Activated naive CD4-positive, alpha-beta T cell (primary cell): ENCODE measurements at places on chromosomes 11 and 22.

- no peak for DNase-seq
Observed at GRCh38 chr11:20119315-20119714, 41.0 kb downstream of the DBX1 start.

DNA sequence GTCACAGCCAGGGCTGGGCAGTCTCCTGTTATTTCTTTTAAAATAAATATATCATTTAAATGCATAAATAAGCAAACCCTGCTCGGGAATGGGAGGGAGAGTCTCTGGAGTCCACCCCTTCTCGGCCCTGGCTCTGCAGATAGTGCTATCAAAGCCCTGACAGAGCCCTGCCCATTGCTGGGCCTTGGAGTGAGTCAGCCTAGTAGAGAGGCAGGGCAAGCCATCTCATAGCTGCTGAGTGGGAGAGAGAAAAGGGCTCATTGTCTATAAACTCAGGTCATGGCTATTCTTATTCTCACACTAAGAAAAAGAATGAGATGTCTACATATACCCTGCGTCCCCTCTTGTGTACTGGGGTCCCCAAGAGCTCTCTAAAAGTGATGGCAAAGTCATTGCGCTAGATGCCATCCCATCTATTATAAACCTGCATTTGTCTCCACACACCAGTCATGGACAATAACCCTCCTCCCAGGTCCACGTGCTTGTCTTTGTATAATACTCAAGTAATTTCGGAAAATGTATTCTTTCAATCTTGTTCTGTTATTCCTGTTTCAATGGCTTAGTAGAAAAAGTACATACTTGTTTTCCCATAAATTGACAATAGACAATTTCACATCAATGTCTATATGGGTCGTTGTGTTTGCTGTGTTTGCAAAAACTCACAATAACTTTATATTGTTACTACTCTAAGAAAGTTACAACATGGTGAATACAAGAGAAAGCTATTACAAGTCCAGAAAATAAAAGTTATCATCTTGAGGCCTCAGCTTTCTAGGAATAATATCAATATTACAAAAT is 13.4 kb downstream of the OR51B4 start:
- no peak for DNase-seq

- DNase-seq = no peak
Observed at GRCh38 chr11:2950825-2951224, 21.6 kb upstream of the PHLDA2 start.

DNA sequence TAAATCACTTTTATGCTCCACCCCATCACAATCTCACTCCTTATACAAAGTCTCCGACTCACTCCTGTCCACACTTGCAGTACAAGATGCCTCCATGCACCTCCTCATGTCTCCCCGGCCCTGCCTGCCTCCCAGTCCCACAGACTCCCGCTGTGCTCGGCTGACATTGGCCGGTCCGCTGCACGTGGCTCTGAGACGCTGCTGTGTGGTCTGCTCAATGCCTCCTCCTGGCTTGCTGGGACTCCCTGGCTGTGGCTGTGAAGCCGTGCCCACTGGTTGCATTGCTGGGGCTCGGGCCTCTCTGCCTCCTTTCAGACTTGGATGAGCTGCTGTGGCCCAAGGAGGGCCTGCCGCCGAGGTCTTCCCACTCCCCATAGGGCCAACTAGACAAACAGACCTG is 224.0 kb upstream of the B3GAT1 start:
- no peak for DNase-seq
